Stimulated activated CD4-positive, alpha-beta T cell treated with anti-CD3 and anti-CD28 coated beads, Interleukin-15, amount 100 ng/mL, for 48 hours (primary cell): ENCODE measurements at places on chromosomes 5 and 9.

DNA sequence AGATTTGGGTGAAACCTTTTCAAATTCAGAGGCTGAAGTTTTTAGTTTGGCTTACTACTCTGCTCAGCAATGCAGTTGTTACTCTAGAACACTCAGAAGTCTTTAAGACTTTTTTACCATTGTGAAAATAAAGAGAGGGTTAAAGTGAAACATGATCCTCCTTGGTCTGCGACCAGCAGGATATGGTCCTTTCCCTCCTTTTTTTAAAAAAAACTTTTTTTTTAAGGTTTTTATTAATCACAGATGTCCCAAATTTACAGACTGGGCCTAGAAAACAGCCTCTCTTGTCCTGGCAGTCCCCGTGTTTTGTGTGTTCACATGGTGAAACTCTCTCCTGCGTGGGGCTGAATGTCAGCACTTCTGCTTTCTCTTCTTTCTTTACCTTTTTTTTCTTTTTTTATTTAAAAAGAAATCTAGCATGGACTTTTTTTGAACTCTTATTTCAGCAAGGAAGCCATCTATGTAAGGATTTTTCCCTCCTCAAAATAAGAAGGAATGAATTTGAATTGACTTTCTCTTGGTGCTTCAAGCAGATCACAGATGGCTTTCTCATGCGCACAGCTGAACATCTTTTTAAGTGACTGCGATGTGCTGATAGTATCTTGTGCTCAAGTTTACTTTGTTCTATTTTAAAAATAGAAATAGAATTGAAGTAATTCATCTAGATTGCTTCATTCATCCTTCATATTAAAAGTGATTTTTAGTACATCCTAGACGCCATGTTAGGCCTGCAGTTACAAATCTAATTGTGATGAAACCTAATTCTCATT lies 128.7 kb upstream of the OTULINL start:
- DNase-seq: no peak

DNA sequence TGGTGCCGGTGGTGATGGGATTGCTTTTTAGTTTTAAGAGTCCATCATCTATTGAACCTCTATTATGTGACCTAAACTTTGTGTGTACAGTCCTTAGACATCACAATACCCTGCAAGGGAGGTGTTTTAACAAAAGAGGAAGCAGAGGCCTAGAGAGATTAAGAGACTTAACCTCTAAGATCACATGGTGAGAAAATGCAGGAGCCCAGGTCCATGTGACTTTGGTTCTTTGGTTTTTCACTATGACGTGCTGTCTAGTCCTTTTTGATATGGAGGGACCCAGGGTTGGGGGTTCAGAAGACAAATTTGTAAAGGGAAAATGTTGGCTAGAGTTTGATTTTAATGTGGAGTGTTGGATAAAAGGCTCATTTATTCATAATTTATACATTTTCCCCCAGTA lies 34.1 kb upstream of the TRMT10B start:
- no peak for DNase-seq

DNA sequence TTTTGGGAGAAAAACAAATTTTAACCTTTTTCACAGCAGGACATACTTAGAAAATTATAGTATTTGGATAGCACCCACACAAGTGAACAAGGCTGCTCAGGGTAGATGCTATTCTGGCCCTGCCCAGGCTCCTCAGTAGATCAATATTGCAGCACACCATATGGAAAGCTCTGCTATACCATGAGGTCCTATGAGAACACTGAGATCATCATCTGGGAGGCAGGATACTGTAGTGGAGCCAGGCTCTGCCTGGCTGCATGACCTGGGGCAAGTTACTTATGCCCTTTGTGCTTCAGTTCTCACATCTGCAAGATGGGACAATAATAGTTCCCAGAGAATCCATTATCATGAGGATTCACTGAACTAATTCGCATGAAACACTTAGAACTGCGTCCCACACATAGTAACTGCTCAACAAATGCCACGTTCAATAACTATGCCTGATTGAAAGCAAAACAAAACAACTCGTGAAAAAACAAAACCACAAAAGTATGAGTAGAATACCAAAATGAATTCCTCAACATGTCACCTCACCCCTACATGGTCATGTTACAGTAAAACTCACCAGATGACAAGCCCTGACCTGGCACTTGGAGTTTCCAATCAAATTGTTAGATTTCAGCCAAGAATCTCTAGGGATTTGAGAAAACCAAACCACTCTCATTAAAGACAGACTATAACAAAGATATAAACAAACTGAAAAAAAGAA lies 31.9 kb downstream of the ARSB start:
- DNase-seq: no peak

DNA sequence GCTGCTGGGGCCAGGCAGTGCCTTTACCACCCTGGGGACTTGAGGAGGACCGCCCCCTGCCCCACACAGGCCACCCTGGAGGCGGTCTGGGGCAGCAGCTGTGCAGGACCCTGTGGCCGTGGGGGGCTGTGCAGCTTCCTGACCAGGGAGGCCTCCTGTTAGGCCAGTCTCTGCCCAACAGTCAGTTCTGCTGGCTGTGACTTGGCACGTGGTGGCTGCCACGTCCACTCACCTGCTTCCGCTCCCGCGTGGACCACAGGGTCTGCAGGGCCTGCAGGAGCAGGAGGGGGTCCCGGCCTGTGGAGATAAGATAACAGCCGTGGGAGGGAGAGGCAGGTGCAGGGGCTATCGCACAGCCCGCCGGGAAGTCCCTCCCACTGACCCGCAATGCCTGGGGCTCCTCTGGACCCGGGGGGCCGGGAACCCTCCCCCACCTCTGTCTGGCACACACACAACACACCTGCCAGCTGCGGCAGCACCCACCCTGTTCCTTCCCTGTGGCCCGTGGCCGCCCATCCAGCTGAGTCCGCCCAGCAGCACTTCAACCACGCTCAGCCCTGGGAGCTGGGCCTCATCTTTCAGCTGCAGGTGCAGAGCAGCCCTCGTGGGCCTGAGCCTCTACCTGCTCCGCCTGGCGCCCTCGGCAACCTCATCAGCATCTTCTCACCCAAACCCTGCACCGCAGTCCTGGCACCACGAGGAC lies 39.7 kb downstream of the EXD3 start:
- DNase-seq: no peak

DNA sequence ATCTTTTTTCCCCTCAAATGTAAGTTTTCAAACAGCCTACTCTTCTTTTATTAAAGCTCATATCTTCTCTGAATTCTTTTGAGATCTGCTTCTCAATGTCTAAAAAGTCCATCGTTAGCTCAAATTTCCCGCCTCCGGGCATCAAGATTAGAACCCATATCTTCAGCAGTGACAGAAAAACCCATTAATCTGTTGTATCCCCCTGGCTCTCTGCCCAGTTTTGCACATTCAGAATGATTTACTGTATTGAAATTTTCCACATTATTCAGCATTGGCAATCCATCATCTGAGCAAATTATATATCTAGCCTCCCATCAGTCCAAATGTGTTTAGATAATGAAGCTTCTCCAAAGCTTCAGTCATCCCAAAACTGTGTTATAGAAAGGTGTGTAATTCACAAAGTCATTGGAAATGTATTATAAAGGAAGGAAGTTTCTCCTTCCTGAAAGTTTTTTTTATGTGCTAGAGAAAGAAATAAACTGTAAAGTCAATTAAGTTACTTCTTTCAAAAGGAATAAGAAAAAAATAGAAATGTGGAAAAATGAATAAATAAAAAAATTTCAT lies 849.9 kb downstream of the MAT2B start:
- no peak for DNase-seq

- DNase-seq: no peak
These were observed 189.0 kb downstream of the TRIO start for GRCh38 chr5:14332038-14332631.

- no peak for DNase-seq
These were observed 626.0 kb upstream of the ADAMTS16 start for GRCh38 chr5:4514067-4514648.
